ENCODE measurements at places on chromosomes 16 and 17.

- DNase-seq = no peak
These were observed 11.9 kb upstream of the FAAP100 start for GRCh38 chr17:81563861-81564586.

- no peak for DNase-seq
These were observed 20.1 kb downstream of the UBE2O start for GRCh38 chr17:76432712-76433336.

- DNase-seq = peak; percentile 88
These were observed 1.8 kb upstream of the SOST start for GRCh38 chr17:43760254-43760852.

- DNase-seq = no peak
These were observed 39.3 kb downstream of the PITPNM3 start for GRCh38 chr17:6517062-6517461.

Data from hippocampal formation (tissue), 2 donors.